ENCODE measurements at places on chromosomes 5 and 9.

- no peak for DNase-seq
Measured at GRCh38 chr5:9046756-9047481, 499.0 kb downstream of the SEMA5A start.

GRCh38 chr9:10235376-10235775 is 377.4 kb downstream of the PTPRD start:
- DNase-seq: no peak

DNA sequence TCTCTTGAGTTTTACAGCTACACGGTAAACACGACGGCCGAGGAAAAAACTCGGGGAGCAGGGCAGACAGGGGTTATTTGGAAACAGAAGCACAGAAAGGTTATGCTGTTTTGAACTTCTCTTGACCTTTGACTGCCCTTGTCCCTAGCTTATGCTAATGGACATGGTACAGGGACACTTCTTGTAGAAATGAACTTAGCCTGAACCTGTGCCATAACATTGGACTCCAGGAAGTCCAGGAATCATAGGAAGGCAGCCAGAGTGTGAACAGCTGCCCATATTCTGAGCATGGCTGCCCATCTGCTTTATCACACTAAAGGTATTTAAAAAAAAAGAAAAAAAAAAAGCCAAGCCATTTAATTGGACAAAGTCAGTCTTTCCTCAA is 46.1 kb downstream of the NR6A1 start:
- DNase-seq: no peak

DNA sequence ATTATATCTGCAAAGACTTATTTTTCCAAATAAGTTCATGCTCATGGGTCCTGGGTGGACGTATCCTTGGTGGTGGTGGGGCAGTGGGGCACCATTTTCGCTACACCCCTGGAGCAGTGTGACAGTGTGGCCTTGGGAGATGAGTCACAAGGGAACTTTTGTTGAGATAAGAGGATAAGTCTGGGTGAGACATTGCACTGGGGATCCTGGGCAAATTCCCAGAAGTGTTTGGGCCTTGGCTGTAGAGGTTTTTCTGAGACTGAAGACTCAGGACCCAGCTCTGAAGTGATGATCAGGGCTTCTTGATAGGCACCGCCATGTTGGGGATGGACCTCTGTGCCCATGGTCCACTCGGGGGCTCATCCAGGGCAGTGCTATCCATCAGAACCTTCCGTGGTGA is 149.4 kb downstream of the MACROH2A1 start:
- peak; percentile 59 for DNase-seq

- DNase-seq: no peak
Measured at GRCh38 chr9:87991151-87991870, 17.0 kb upstream of the CDK20 start.

DNA sequence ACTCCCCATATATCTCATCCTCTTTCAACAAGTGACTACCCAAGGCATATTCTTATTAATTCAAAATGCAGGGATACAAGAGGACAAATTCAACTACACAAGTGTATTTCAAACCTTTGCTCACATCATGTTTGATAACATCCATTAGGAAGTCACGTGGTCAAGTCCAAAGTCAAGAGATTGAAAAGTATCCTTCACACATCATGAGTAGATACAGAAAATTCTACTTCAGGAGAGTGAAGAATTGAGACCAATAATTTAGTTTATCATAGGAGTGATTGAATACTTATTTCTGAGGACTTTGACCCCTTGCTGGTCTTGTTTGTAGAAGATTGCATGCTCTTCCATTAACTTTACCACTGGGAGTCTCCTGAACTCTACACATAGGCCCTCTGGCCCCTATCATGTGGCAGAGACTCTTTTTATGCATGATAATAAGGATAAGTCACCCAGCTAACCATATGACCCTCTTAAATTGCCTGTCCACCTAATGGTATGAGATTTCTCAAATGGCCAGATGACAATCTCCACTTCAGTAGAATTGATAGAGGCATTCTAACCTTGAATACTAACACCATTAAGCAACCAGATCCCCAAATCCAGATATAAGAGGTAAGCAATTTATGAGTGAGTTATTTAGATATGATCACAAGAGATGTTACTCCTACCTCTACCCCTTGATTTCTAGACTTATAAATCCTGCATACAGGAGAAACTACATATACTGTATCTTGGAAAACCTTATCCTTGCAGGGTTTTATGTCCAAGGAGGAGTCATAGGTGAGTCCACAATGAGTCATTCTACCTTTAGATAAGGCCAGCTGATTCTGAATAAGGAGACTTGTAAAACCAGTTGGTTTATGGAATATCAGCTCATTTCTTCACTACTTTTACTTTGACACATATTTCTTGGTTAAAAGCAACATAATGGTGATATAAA is 26.6 kb upstream of the SLC46A2 start:
- DNase-seq: no peak

GRCh38 chr9:114037249-114037648 is 40.9 kb downstream of the AMBP start:
- DNase-seq: no peak

GRCh38 chr9:102985162-102985895 is 9.8 kb upstream of the CYLC2 start:
- no peak for DNase-seq

GRCh38 chr5:127343313-127343712 is 52.7 kb downstream of the MEGF10 start:
- DNase-seq: no peak

DNA sequence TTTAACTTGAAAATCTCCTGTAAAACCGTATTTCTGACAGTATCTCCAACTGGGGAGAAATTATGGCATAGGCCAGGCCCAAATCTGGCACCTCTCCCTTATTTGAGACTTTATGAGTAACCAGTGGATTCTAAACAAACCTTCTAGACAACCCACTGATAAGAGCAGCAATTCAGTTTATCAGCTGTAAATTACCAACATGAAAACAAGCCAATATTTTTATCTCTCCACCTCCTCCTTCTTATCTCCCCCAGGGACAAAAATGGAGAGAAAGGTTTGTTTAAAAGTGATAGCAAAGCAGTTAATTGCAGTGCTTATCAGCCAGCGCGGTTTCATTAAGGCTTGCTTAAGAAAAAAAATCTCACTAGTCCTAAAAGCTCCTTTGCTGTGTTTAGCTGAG is 53.8 kb downstream of the KCNV2 start:
- no peak for DNase-seq

- DNase-seq: no peak
Measured at GRCh38 chr5:17289681-17290539, 72.5 kb downstream of the BASP1 start.

GRCh38 chr5:136075466-136075891 is 46.7 kb downstream of the TGFBI start:
- peak; percentile 27 for DNase-seq

GRCh38 chr5:55520117-55520839 is 14.5 kb downstream of the PLPP1 start:
- no peak for DNase-seq

- DNase-seq: peak; percentile 45
Measured at GRCh38 chr5:89337-90286, 2.4 kb upstream of the PLEKHG4B start.

DNA sequence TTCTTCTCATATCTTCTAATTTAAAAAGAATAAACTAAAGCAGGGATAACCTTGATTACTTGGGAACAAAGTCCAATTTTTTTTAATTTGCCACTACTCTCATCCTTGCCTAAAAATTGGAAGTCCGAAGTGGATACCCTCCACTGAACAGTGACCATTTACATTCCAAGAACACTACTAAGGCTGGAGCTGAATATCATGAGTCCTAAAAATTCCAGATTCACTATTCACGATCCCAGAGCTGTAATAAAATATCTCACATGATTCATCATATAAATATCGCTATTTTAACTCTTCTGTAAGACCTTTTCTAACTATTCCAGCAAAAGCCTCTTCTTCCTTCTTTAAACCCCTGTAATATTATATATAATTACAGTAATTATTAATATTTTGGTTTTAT is 57.4 kb downstream of the ATPSCKMT start:
- DNase-seq: no peak

DNA sequence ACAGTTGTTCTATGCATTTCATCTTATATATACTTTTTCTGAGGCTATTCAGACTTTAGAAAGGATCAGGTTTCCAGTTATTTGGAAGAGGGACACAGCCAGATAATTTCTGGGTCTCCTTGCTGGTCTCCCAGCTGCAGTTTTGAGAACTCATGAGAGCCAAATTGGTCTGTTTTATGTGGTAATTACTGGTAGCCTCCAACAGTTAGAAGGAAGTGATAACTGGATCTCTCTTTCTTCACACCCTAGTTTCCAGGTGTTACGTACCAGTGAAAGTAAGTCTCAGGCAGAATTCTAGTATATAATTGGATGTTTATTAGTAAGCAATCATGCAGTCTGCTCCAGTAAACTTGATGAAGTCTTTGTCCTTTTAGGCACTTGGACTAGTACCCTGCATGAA is 63.2 kb upstream of the RPS23 start:
- no peak for DNase-seq

- DNase-seq: no peak
Measured at GRCh38 chr9:136197084-136197875, 7.6 kb downstream of the LHX3 start.

GRCh38 chr9:18834740-18835361 is 198.2 kb downstream of the SAXO1 start:
- no peak for DNase-seq

- DNase-seq: no peak
Measured at GRCh38 chr9:551986-552929, 289.2 kb upstream of the DMRT1 start.

DNA sequence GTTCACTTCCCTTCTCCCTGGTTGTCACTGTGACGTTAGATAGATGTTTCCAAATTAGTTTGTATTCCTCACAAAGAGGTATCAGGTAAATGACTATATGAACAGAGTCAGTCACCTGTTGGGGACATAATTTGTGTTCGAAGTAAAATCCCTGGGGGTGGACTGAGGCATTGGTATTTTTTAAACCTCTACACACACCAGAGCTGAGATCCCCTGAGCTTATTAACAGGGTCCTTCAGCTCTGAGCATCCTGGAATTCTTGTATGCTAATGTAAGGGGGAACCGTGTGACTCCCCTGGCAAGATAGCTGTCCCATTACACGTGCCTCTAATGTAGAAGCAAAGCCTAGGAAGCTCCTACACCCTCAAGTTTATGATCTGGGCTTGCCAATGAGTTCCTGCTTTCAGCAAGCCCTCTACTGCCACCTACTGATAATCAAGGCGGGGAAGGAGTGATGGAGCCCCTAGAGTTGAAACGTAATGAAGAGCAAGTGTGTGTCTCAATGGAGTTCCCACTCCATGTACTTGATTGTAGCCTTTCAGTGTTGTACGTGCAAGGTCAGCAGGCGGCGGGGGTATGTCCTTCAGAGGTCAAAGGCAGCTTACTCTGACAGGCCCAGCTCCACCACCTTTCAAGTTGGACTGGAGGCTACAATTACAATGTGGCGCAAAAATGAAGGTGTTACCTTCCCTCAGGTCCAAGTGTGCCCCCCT is 14.4 kb downstream of the PRKACG start:
- DNase-seq: no peak

DNA sequence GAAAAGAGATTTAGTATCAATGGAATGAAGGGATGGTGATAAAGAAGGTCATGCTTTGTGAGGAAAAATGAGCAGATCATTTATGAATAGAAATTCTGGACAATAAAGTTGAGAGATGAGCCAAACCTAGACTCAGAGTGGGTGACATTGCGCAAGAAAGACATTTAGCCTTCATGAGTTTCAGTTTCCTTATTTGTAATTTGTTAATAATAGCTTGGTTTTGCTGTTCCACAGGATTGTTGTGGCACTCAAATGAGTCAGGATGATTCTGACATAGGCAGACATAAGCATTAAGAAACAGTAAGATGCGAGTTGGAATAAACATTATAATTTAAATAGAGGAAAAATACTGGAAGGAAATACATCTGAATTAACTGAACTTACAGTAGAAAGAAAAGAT is 34.8 kb downstream of the ITGA2 start:
- DNase-seq: no peak

DNA sequence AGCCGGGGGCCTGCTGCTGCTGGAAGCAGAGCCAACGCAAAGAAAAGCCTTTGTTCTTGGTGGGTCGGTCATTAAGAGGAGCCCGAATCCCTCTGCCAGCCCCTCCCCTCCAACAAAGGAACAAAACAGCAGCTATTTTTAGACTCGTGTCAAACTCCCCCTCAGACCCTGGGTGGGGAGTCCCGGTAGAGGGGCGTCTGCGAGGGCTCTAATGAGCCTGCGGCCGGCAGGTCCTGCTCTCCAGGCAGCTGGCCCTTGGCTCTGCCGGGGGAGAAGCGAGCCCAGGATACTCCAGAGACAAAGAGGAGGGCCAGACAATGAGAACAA is 114.0 kb downstream of the LHX2 start:
- DNase-seq: no peak

DNA sequence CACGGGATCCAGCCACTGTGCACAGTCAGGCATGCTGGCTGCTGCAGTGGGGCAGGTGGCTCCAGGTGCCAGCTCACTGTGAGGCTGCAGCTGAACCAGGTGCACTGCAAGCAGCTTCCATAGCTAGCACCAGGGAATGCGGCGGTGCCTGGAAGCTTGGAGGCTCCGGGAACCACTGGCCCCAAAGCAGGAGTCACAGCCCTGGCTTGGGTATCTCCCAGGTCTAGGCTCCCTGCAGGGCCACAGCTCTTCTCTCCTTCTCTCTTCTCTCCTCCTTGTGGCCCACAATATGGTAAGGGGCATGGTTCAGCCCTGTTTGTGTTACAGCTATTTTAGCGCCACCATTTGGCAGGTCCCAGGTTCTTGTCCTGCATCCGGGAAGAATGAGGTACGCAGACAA is 6.7 kb upstream of the MTMR12 start:
- no peak for DNase-seq

- DNase-seq: no peak
Measured at GRCh38 chr5:138018849-138019248, 14.0 kb downstream of the FAM13B start.

- no peak for DNase-seq
Measured at GRCh38 chr5:91219803-91220371, 163.2 kb downstream of the ARRDC3 start.

DNA sequence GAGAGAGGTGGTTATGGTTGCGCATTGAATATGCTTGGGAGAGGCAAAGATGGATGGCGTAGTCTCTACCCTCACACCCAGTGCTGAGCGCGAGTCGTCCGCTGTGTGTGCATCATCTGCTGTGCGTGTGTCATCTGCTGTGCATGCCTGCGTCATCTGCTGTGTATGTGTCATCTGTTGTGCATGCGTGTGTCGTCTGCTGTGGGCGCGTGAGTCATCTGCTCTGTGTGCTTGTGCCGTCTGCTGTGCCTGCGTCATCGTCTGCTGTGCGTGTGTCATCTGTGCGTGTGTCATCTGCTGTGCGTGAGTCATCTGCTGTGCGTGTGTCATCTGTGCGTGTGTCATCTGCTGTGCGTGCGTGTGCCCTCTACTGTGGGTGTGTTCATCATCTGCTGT is 68.0 kb upstream of the IRX4 start:
- no peak for DNase-seq

GRCh38 chr5:107461770-107462169 is 209.0 kb downstream of the EFNA5 start:
- DNase-seq: no peak

DNA sequence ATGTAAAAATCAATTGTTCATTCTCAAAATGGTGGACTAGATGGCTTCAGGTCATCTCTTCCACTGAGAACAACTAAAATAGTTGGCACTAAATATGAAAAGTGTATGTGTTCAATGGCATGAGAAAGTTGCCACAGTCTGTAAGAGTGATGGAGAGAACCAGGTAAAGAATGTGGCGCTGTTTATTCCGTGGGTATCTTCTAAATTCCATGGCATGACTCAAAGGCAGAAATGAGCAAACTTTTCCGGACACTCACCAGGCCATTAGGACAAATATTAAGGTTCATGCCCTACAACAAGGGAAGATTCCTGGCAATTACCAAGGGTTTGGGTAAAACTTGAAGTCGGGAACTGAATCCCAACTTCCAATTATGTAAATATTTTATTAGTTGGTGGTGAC is 825.4 kb upstream of the CDH6 start:
- DNase-seq: no peak

Measured in type B pancreatic cell (in vitro differentiated cells).